ENCODE measurements at places on chromosomes 7 and 10.

DNA sequence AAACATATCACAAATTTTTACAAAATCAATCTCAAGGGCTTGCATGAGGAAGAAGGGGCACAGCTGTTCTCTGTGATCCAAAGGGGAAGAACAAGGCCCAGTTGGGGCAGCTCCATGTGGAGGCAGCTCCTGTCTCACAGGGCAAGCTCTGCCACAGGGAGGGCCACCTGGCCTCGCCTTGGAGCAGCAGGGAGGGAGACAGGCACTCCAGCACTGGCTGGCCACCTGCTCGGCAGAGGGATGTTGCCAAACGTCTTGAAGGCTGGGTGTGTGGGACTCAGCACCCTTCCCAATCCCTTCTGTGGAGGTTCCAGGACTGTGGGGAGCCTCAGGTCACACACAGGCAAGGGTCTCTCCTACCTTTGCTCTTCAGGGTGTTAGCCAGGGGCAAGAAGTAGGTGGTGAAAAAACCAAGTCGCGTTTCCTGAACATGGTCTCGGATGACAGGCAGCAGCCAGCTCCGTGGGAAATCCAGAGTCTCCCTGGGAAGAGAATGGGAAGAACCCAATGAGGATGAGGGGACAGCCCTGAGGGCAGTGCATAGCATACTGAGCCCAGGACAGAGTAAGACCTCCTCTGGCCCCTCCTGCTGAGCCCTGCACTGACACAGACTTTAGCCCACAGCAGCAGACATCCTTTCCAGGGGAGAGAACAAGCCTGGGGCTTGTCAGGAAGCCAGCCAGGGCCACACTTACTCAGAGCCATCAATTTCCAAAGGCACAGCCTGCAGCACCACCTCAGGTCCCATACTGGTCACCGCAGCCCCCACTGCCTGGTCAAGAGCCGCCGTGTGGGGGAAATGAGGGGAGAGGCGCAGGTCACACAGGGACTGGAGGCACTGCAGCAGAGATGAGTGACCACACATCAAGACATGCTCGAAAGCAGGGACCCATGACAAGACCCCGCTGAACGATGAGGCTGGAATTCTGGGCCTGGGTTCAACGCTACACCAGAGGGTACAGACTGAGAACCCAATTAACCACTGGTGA lies 21.9 kb downstream of the RRP12 start:
- no peak for DNase-seq

- no peak for DNase-seq
Observed at GRCh38 chr7:129821476-129821875, 131.3 kb downstream of the UBE2H start.

DNA sequence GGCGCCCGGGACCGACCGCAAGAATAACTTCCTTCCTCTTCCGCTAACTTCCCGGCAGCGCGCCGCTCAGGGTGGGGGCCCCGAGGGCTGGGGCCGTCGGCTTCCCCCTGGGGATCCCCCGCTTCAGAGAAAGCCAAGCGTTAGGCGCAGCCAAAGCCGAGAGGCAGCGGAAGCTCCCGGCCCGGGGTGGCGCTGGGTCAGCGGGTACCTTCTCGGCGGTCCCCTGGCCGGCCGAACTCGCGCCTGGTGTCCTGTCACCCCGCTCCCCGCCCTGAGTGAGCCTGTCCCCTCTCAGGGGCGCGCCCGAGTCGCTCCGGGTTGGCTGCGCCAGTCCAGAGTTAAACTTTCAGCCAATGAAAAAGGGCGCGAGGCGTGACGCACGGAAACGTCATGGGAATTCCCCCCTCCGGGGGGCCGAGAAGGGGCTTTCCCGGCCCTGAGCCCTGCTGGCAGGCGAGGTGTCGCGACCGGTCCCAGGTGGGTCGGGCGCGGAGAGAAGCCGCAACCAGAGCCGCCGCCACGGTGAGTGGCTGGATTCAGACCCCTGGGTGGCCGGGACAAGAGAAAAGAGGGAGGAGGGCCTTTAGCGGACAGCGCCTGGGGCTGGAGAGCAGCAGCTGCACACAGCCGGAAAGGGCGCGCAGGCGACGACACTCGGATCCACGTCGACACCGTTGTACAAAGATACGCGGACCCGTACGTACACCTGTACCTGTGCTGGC lies 1.3 kb upstream of the NFKB2 start:
- DNase-seq, result peak; percentile 89

- DNase-seq, result no peak
Observed at GRCh38 chr7:119197877-119198527, 973.5 kb downstream of the ANKRD7 start.

DNA sequence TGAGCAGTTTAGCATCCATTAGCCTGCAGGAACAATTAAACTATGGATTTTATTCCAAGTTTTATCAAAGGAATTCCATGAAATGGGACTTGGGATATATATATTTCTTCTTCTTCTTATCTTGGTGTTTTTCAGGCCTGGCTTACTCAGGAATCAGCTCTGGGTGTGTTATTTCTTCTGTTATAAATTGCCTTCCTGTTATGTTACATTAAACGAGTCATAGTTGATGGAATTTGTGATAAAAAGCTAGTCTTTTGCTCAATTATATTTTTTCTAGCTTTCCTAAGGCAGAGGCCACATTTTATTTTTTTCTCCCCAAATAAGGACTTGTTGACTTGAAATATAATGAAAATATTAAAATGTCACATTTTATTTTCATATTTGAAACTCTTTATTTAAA lies 141.3 kb downstream of the EPC1 start:
- no peak for DNase-seq

DNA sequence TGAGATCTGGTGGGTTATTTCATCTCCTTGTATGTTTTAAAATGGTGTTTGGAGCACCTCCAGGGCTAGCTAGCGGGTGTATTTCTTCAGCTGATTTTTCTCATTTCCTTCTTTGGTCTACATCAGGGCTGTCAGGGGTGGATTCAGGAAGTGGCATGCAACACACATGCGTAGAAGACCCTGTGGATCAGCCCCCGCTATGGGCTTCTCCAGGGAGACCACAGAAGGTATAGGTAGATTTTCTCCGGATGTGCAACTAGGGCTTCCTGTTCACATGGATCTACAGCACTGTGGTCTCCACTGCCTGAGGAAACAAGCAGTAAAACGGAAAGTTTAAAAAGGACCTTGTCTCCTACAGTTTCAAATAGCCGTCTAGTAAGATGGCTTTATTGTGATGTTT lies 10.4 kb downstream of the NUB1 start:
- no peak for DNase-seq

DNA sequence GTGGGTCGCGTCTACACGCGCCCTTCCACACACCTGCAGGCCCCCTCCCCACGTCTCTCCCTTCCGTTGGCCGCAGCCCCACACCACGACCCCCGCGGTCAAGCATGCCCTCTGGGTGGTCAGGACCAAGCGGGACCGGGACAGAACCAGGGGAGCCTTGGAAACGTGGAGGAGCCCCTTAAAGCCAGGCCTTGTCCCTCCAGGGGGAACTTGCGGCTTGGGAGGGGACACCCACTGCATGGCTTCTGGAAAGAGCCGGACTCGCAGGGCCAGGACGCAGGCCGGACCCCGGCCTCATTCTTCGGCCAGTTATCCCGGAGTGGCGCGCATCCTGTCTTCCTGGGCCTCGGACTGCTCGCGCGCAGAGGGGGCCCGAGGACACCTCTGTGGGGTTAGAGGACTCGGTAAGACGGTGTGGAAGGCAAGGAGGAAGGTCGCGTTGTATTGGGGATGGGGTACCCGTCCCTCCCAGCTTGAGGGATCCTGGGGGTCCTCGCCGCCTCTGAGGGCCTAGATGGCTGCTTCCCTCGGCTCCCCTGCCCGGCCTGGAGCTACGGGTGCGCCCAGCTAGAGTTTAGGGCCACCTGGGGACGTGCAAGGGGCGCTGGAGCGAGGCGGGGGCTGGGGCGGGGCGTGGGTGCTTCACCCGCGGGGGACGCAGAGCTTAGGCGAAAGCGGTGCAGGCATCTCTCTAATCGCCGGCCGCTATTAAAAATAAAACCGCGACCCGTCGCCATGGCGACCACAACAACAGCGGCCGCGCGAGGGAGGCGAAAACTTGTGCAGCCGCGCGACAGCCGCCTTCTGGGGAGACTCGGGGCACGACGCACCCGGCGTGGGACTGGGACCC lies 1.8 kb upstream of the PDGFA start:
- DNase-seq, result peak; percentile 33

GRCh38 chr10:58086144-58086762 lies 181.4 kb downstream of the IPMK start:
- no peak for DNase-seq

GRCh38 chr7:139721417-139721816 lies 56.4 kb downstream of the HIPK2 start:
- no peak for DNase-seq

GRCh38 chr7:38671911-38672905 lies 41.0 kb upstream of the AMPH start:
- no peak for DNase-seq

- DNase-seq, result no peak
Observed at GRCh38 chr10:90780488-90780887, 77.4 kb downstream of the HTR7 start.

- no peak for DNase-seq
Observed at GRCh38 chr10:77264107-77264506, 373.5 kb downstream of the KCNMA1 start.

GRCh38 chr10:67033878-67034277 lies 108.0 kb downstream of the LRRTM3 start:
- no peak for DNase-seq

DNA sequence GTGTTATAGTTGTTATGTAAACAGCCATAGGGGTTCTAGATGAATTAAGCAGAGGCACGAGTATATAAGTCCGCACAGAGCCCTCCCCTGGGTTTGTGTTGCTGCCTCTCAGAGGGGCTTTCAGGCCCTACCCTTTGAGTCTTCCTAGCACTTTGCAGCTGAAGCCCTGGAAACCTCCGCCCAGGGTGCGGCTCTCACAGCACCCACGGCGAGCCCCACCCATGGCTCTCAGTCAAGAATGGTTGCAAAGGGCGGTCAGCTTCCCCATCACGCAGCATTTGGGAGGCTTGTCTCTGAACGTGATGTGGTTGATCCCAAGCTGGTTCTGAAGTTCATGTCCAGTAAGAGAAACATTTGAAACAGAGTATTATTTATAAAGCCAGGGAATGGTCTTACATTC lies 18.8 kb upstream of the INSIG1 start:
- no peak for DNase-seq

GRCh38 chr7:95549818-95550529 lies 46.3 kb downstream of the PDK4 start:
- DNase-seq, result peak; percentile 45

- DNase-seq, result no peak
Observed at GRCh38 chr10:59090817-59091622, 85.4 kb upstream of the PHYHIPL start.

DNA sequence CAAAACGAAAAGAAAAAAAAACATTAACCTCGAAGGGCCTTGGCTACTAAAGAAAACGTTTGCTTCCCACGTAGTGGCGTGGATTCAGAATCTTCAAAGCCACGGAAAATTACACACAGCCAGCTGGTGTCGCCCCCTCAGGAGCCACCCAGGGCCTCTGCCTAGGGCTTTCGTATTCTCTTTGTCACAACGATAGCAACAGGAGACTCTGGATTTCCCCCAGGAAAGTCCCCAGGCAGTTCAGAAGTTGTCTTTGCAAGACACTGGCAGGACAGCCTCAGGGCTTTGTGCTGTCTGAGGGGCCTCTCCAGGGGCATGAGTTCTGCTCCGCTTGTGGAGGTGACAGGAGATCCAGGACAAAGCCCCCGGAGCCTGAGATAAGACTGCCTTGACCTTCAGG lies 150.2 kb upstream of the INSYN2A start:
- DNase-seq, result no peak

- DNase-seq, result no peak
Observed at GRCh38 chr7:75931680-75932079, 16.7 kb downstream of the POR start.

GRCh38 chr7:4245866-4246470 lies 436.1 kb upstream of the FOXK1 start:
- DNase-seq, result no peak

DNA sequence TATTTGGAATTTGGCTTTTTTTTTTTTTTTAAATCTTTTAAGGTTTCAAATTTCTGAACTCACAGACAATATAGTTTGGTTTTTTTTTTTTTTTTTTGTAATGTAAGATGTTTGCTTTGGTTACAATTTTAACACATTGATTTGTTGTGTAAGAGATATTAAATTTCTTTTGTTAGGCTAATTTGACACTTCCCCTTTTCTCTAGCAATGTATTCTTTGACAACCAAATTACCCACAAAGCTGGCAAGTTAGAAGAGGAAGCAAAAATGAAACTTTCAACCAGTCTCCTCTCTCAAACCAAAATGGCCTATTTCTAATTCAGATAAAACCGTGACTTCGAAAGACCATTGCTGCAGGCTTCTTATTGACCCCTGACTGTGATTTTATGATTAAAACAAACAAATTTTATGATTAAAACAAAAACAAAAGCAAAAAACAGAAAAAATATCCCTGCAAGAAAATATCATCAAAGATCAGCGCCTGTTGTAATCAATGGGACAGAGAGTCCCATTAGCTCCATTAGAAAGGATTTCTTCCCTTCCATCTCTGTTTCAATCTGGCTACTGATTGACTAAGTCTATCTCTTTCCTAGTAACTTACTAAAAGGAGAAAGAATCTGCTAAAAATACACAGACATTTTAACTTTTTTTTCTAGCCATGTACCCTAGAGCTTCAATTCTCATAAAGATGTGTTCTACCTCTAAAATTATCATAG lies 489.2 kb downstream of the MDFIC start:
- no peak for DNase-seq

DNA sequence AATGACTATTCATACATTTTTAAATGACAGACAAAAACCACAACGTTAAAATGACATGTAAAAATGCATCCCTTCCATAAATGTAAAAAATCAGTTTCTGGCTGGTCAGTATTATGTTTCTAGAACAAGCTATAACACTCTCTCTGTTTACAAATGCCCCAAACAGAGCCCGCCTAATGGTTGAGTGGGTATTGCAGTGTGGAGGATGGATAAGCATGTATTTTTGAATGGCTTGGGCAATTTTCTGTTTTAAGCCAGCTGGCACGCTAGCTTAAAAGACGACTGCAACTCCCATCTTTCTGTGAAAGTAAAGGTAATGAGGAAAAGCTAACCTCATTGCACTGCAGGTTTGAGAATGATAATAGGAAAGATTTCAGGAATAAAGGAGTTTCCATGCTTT lies 430.7 kb downstream of the PARD3 start:
- DNase-seq, result no peak

DNA sequence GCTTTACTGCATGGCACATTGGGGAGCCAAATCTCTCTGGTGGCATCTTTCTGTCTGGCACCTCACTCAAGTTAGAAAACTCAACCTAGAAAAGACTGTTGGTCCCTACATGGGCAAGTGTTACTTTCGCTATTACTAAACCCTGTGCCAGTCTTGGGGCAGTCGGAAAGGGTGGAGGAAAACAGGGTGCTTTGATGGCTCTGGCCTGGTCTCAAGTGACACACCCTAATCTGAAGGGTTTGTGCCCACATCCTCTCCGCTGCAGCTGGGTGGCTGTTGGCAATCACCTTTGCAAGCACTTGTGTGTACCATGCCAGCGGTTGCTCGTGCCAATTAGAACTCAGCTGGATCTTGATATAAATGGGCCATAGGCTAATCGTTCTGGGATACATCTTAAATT lies 159.8 kb upstream of the ITGB1 start:
- DNase-seq, result no peak

DNA sequence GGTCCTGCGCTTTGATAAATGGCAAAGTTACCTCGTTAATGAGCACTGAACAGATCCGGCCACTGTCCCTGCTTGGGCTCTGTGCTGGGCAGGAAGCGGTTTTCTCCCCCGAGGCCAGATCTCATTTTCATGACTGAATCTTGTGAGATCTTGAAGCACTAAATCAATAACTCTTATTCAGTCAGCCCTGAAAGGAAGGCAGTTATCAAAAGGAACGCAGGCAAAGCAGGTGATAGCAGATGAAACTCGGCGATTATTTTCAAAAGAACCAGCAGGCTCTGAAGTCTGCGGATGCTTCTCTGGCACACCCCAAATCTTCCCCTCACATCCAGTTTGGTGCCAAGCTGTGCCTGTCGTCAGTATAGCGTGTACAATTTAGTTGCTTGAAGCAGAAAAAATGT lies 228.7 kb downstream of the BAMBI start:
- DNase-seq, result no peak
